NCI-H1092 treated with DMSO at 0.1 percent for 48 hours (cell line): ENCODE measurements at places on chromosomes 16 and 17.

- peak; percentile 15 for DNase-seq
These were observed 2.5 kb downstream of the ALOX15B start for GRCh38 chr17:8041249-8041928.

GRCh38 chr16:56691885-56692284 lies 9.6 kb downstream of the MT1X start:
- no peak for DNase-seq

- DNase-seq = no peak
These were observed 109.7 kb downstream of the C16orf95 start for GRCh38 chr16:87207509-87207908.

DNA sequence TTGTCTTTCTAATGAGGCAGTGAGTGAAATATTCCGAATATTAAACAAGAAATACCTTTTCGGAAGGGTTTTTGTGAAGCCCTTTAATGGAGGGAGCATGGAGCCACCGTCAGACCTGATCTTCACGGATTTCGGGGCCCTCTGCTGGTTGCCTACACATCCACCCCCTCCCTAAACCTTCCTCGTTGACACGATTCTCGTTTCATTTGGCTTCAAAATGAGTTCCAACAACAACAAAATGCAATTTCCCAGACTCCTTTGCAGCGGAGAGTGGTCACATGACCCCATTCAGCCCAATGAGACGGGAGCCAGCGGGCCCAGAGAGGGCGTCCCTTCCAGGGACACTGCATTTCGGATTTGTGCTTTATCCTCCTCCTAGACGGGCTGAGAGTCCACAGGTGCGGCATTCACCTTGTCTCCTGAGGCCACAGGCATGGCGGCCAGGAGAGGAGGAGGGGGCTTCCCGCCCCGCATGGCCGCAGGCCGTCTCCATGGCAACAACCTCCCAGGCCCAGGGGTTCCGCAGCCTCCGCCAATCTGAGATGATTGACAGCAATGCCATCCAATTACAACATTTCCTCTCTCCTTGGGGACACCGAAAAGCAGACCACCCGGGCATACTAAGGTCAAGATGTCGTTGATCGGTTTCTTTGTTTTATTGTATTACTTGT lies 259.8 kb downstream of the C16orf95 start:
- DNase-seq = no peak

DNA sequence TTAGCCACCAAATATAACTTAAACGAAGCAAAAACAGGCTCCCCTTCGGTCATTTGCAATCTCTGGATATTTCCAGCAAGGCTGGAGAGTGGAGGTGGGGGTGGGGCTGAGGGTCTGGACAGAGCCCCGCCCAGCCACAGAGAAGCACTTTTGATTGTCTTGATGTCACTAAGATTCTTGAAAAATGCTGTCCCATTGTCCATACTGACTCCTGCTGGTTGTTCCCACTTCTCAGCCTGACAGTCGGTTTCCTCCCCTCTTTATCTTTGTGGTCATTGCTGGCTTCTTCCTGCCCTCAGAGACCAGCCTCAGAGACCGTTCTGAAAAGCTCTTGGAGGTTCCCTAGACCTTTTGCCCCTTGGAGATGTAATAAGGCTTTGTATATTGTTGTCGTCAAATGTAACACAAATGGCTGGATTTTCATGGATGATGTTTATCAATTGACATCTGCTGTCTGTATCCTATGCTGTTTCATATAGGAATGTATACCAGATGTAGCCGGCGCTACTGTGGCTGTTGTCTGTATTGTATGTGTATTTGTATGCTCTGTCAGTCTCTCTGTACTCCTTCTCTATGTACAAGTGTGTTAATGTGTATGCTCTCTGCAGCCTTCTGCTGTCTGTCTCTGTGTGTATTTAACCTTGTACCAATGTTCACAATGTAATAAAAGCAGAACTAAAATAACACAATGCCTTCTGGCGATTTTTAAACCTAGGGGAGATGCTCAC lies 94.8 kb upstream of the DNAH9 start:
- DNase-seq = no peak

- no peak for DNase-seq
These were observed 35.8 kb upstream of the ADGRG1 start for GRCh38 chr16:57592591-57593003.

- no peak for DNase-seq
These were observed 157.9 kb downstream of the PITPNC1 start for GRCh38 chr17:67534941-67535340.

GRCh38 chr17:1930337-1930645 lies 94.8 kb downstream of the RTN4RL1 start:
- DNase-seq = no peak

- DNase-seq = no peak
These were observed 14.6 kb downstream of the NUDT7 start for GRCh38 chr16:77736879-77737278.

- no peak for DNase-seq
These were observed 38.1 kb downstream of the CMC2 start for GRCh38 chr16:80968386-80969113.

- no peak for DNase-seq
These were observed 9.6 kb upstream of the CHP2 start for GRCh38 chr16:23745263-23745662.

DNA sequence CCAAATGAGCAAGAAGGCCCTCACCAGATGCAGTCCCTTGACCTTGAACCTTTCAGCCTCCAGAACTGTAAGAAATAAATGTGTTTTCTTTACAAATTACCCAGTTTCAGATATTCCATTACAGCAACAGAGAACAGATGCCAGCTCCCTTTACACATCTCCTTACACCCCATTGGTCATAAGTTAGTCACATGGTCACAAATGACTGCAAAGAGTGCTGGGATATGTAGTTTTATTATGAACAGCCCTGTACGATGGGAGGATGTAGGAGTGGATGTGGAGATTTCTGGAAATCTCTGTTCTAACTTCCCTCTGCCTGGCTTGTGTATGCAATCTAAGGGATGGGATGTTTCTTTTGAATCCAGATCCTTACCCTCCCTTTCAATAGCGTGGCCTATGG lies 13.3 kb upstream of the RPL38 start:
- peak; percentile 57 for DNase-seq

GRCh38 chr16:14193316-14193871 lies 122.3 kb downstream of the MRTFB start:
- peak; percentile 68 for DNase-seq

- DNase-seq = no peak
These were observed 16.3 kb downstream of the SHISA9 start for GRCh38 chr16:12917653-12918052.

DNA sequence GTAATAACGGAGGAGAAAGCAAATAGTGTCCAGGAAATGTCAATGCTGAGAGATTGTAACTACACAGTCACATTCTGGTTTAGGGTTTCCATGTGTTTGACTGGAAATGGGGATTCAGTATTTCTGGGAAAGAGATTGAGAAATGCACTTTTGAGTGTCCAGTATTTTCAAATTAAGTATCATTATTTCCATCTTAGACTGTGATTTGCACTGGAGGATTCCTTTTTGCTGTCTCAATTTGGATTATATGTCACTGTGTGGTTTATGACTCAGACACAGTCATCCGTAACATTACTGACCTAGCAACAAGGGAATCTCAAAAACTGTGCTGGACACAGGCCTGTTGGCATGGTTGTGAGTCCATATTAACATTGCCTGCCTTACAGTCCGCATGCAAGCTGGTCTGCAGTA lies 681.4 kb downstream of the CDH11 start:
- no peak for DNase-seq

DNA sequence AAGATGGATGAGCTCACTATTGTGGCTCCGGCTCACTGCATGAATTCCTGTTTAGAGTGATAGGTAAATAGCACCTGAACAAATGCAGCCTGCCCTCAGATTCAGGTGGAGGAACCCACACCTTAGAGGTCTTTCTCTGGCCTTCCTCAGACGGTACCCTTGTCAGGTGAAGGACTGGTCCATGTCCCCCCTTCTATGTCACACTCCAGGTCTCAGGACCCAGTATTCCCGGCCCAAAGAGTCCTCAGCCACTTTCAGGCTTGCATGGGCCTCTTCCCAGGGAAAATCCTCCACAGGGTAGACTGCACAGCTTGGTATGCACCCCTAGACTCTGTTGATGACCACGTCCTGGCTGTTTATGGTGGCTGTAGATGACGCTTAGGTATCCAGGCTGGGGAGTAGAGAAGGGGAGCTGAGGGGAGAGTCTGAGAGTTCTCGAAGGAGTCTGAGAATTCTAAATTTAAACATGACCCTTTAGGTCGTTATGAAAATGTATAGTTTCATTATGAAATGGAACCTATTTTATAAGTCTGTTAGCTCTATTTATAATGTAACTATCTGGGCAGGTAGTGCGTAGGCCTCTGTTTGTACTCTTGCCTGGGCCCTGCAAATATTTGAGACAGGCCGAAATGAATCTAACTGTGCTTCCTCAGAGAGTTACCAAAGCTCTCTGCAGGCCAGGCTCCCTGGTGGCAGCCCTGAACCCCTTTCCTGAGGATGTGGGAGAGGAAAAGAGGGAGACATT lies 32.5 kb upstream of the CCR7 start:
- DNase-seq = no peak

GRCh38 chr16:86212706-86213436 lies 297.5 kb upstream of the FOXF1 start:
- DNase-seq = no peak

DNA sequence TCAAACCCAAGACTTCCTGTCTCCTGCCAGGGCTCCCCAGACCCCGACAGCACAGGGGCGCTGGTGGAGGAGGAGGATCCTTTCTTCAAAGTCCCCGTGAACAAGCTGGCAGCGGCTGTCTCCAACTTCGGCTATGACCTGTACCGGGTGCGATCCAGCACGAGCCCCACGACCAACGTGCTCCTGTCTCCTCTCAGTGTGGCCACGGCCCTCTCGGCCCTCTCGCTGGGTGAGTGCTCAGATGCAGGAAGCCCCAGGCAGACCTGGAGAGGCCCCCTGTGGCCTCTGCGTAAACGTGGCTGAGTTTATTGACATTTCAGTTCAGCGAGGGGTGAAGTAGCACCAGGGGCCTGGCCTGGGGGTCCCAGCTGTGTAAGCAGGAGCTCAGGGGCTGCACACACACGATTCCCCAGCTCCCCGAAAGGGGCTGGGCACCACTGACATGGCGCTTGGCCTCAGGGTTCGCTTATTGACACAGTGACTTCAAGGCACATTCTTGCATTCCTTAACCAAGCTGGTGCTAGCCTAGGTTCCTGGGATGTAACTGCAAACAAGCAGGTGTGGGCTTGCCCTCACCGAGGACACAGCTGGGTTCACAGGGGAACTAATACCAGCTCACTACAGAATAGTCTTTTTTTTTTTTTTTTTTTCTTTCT lies 8.1 kb downstream of the SERPINF1 start:
- peak; percentile 24 for DNase-seq

DNA sequence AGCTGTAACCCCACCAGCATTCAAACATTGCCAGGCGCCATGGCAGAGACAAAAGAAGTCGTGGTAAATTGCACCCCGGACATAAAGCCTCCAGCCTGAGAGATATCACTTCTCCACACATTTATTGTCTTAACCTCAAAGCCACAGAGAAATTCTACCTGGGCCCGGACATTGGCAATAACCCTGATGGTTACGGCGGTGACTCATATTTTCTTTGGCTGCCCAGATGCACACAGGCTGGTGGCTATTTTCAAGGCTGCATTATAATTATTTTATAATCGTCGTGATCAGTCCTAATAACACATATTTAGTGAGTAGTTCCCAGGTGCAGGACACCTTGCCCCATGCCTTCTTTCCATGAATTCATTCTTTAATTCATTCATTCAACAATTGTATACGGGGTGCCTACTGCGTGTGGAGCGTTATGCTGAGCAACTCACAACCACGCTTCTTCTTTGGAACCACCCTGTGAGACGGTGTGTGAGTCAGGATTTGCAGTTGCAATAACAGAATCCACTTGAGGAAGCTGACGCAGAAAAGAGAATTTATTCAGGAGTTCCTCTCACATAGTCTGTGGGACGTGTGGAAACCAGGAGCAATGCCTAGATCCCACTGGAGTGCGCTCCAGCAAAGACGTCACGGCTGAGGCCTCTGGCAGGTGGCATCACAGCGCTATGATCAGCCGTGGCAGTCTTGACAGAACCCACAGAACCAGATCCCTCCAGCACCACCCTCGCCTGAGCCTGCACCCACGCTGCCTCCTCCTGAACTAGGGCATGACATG lies 245.7 kb downstream of the FOXL1 start:
- no peak for DNase-seq

DNA sequence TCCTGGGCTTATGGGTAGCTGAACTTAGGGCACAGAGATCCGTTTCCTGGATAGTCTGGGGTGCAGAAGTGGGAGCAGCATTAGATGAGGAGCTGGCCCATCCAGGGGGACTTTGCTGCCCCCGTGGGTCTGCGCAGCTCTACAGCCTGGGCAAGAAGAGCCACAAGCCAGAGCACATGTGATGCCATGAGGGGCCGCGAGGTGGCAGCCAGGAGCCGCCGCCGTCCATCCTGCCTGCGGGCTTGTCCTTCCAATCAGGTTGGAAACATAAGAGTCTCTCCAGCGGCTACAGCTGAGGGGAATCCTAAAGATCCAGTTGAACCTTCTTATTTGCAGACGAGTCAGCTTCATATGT lies 21.9 kb downstream of the C1QTNF1 start:
- DNase-seq = peak; percentile 62

GRCh38 chr17:37219876-37220606 lies 155.7 kb upstream of the C17orf78 start:
- no peak for DNase-seq

GRCh38 chr16:88502776-88503280 lies 49.7 kb downstream of the ZFPM1 start:
- no peak for DNase-seq

GRCh38 chr16:18959031-18959505 lies 24.7 kb upstream of the TMC7 start:
- DNase-seq = no peak

DNA sequence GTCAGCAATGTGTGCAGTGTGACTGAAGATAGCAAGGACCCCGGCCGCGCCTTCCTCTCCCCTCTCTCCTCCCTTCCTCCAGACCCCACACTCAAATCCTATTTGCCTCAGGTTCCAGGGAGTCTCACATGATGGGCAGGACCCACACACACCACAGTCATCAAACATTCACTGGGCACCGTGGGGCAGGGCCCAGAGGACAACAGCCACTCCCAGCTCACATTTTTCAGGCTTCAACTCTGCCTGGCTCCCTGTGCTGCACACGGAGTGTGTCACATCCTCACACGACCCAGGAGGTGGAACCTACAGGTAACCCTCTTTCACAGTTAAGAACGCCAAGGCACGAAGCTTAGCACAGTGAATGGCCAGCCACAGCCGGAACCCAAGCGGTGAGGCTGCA lies 30.5 kb downstream of the PEMT start:
- no peak for DNase-seq

- DNase-seq = no peak
These were observed 1.1 kb downstream of the ATP2A1 start for GRCh38 chr16:28879261-28879840.

- no peak for DNase-seq
These were observed 42.9 kb upstream of the IRF8 start for GRCh38 chr16:85856079-85856478.

- no peak for DNase-seq
These were observed 263.1 kb upstream of the TNRC6C start for GRCh38 chr17:77695386-77695785.

GRCh38 chr16:78703936-78704335 lies 604.5 kb downstream of the WWOX start:
- DNase-seq = no peak

GRCh38 chr17:61000911-61001310 lies 323.3 kb downstream of the BCAS3 start:
- DNase-seq = no peak
